ENCODE measurements at places on chromosomes 16 and 17.

GRCh38 chr17:67124450-67125148, 80.2 kb downstream of the CACNG1 start:
- DNase-seq: no peak

DNA sequence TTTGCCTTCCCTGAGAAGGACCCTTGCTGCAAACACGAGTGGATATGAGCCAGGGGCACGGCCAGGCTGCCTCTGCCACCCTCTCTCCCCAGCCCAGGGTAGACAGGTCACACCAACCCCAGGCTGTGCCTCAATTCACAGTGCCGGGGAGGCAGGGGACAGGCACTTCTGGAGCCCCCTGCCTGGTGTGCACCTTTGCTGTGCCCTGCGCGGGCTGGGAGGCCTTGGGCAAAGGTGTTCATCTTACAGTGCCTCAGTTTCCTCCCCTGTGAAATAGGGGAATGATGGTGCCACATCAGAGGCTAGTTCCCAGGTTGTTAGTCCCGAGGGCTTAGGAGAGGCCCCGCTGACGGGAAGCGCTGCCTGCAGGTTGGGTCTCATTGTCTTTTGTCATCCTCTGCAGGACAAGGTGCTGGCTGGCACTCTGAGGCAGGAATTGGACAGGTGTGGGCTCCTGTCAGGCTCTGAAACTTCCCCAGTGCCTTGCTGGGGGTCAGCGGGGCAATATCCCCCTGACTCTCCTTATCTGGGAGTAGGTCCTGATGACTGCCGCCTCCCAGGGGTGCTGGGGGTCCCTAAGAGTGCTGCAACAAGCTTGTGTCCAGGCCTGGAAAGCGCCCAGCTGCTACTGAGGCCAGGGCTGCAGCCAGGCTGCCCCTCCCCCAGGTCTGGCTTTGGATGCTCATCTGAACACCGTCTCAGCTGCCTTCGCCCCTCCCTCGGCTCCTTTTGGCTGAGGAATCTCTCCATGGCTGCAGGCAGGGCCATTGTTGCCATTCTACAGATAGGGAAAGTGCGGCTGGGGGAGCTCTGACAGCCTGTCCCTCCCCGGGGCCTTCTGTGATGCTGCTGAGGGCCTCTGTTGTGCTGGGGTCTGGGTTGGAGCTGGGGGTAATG, 3.1 kb downstream of the PRSS21 start:
- DNase-seq: no peak

- no peak for DNase-seq
Measured at GRCh38 chr16:2270588-2271470, 2.9 kb upstream of the RNPS1 start.

- DNase-seq: no peak
Measured at GRCh38 chr17:82380860-82381702, 9.5 kb downstream of the UTS2R start.

DNA sequence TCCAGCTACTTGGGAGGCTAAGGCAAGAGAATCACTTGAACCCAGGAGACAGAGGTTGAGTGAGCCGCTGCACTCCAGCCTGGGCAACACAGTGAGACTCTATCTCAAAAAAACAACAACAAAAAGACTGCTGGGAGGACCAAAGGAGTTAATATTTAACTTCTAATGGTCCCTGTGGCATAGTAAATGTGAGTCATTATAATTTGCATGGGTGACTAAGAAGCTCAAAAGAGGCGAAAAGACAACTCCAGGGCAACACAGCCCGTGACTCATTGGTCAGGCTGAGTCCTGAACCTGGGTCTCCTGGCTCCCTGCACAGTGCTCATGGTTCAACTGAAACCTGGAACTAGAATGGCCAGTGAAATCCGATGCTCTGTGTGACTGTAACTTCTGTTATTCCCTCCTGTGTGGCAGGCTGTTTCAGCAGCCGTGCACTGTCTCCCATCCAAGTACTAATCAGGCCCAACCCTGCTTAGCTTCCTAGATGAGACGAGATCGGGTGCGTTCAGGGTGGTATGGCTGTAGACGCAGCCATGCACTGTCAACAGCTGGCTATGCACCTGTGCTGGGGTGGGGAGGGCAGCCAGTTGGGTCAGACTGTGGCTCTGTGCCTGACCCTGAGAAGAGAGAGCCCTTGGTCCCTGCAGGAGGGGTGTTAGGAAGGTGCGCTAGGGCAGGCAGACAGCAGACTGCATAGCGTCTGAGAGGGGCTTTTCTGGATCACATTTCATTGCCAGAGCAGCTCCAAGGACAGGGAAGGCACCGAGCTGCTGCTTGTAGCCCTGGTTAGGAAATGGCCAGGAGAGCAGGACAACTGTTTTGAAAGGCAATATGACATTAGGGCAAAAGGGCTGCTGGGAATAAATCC, 14.5 kb upstream of the GPRC5C start:
- DNase-seq: no peak

DNA sequence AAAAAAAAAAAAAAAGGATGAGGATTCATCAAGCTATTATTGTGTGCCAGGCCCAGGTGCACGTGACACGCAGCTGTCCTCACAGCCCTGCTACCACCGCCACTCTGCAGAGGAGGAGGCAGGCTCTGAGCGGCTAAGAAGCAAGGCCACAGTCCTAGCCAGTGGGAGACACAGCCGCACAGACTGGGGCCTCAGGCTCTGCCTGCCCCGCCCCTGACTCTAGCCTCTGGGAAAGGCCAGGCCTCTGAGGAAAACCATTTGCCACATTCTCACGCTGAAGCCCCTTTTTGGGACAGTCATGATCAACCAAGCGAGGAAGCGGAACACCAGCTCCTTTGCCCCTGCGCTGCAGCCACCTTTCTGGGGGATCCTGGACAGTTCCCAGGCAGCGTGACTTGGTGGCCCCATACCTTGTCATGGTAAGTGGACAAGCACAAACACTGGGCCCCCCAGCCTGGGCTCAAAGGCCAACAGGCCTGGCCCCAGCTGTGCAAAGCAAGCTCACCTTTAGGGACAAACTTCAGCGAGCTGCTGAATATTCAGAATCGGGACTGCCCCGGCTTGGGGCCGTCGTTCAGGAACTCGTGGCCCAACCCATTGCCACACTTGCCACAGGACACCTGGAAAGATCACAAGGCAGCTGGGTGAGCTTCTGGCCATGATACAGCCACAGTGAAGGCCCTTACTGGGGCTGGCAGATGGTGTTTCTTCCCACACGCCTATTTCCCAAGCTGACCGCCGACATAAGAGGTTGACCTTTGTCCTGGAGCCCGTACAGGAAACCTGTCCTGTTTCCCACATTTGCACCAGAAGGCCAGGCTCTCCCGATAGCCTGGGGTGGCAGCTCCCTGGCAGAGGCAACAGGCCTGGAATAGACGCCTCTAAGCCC, 2.5 kb downstream of the MSRB1 start:
- no peak for DNase-seq

GRCh38 chr16:15649727-15650018, 372 bp upstream of the NDE1 start:
- no peak for DNase-seq

- no peak for DNase-seq
Measured at GRCh38 chr17:35977509-35977908, 3.8 kb downstream of the CCL16 start.

DNA sequence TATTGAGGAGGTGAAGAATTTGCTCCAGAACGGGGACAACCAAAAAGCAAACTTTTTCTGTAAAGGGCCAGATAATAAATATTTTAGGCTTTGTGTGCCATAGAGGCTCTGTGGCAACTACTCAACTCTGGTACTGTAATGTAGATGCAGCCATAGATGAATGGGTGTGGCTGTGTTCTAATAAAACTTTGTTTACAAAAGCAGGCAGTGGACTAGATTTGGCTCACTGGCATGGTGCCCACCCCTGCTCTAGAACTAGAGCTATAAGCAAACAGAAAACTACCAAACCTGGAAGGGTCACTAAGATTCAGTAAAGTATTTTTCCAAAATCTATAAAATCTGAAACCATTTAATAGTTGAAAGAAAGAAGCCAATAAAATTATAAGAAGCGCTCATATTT, 24.6 kb upstream of the SMURF2 start:
- no peak for DNase-seq

DNA sequence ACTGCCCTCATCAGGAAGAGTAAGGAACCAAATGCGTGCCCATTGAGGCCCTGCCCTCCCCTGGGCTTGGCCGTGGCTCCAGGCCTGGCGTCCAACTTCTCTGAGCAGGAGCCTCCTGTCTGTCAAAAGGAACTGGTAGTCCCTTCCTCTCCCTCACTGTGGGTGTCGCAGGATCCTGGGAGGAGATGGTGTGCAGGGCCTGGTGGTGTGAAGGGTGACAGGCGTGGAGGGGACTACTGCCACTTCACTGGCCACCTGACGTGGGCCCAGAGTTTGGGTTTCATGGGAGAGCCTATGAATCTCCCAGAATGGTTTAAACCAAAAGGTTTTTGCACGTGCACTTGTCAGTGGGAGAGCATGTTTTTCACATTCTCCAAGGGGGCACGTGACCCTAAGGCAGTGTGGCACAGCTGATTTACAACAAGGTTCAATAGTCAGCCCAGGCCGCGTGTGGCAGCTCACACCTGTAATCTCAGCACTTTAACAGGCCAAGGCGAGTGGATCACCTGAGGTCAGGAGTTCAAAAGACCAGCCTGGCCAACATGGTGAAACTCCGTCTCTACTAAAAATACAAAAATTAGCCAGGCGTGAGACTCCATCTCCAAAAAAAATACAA, 12.5 kb downstream of the ARL2BP start:
- DNase-seq: no peak

DNA sequence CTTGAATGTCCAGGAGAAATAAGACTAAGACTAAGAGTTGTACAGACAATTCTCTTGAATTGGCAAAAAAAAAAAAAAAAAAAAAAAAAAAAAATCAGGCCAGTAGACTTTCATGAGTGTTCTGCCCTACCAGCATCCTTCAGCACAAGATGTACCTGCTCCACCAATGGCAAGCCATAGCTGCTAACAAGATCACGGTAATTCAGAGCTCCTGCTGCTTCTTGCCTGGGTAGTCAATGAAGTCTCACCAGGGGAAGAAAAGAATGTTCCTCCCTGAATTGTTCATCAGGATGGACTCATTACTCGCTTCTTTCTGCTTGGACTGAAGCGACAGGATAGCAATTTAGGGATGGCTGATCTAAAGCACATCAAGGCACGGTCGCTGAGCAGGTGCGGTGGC, 31.1 kb upstream of the APOH start:
- no peak for DNase-seq

- DNase-seq: no peak
Measured at GRCh38 chr17:18187821-18188761, 4.5 kb downstream of the ALKBH5 start.

- DNase-seq: no peak
Measured at GRCh38 chr16:79210607-79211006, 389.9 kb downstream of the MAF start.

DNA sequence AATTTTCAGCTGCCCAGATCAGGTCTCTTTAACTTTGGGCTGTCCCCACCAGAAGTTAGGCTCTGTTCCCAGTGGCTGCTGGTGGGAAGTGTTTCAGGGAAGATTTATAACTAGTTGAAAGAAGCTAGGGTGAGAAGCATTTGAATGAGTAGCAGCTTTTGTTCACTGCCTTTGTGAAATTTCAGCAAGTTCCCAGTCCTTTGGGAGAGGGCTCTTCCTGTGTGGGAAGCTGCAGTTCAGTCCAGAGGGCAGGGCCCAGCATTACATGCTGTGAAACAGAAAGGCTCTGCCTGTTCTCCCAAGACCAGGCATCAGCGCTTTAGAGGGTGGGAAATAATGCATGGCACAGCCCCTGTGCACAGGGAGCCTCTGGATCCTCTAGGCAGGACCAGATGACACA, 17.8 kb downstream of the PROCA1 start:
- DNase-seq: no peak

DNA sequence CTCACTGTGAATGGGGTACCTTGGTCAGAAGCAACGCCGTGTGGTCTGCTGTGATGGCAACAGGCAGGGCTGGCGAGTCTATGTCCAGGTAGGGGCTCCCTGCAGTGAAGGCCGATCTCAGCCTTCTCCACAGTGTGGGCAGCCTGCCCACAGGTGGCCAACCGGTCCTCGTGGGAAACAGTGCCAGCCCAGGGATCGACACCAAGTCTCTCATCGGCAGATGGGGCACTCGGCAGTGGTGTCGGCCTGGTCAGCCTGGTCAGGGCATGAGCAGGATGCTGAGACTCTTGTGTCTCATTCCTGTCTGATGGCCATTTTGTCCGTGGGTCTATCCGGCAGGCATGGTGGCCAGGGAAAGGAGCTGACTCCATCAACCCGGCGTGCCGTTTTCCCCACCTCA, 92.2 kb downstream of the TNFRSF13B start:
- DNase-seq: no peak

- DNase-seq: no peak
Measured at GRCh38 chr17:42329025-42329976, 41.0 kb downstream of the STAT5A start.

GRCh38 chr17:40086150-40087044, 14.0 kb downstream of the NR1D1 start:
- no peak for DNase-seq

GRCh38 chr17:75238684-75239191, 22.7 kb downstream of the GGA3 start:
- DNase-seq: peak; percentile 77

GRCh38 chr16:28524681-28525171, 14.0 kb downstream of the NUPR1 start:
- DNase-seq: no peak

DNA sequence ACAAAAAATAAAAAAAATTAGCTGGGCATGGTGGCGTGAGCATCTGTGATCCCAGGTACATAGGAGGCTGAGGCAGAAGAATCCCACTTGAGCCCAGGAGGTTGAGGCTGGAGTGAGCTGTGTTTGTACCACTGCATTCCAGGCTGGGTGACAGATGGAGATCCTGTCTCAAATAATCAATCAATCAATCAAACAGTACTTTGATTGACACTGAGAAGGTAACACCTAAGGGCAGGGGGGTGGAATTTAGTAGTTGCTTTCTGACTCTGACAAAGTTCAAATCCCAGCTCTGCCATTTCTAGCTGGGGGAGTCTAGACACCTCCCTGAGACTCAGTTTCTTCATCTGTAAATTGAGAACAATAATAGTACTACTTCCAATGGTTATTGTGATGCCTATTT, 12.0 kb downstream of the SSH2 start:
- no peak for DNase-seq

GRCh38 chr17:82022310-82022980, at the start of gene CENPX:
Gene CENPX, minus strand, starts transcription at chr17:82022878. Its CDS starts 17 bp downstream, at chr17:82022861.
- DNase-seq: no peak

- DNase-seq: no peak
Measured at GRCh38 chr16:62638964-62639870, 603.0 kb upstream of the CDH8 start.

DNA sequence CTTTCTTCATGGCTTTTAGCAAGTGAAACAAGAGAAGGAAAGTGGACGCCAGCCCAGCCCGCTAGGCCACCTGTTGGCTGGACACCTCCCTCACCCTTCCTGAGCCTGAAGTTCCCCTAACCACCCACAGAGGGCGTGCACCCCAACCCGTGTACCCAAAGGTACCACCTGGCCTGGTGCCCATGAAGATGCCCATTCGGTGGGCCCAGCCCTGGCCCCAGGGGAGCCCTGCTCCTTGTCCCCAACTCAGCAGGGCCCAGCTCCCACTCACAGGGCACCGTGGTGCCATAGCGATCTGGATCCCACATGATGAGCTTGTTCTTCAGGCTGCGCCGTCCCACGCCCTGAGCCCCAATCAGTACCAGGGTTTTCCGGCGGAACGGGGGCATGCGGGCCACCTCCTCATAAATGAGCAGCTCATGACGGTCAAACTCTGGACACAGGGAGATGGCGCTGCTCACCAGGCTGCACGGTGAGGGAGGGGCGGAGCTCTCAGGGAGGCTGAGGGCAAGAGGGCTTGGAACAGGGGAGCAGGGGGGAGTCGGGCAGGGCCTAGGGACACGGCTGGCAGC, 26.8 kb downstream of the MPP2 start:
- DNase-seq: no peak

Measured in NCI-H446 (cell line).